ENCODE measurements at places on chromosomes 7 and 10.

DNA sequence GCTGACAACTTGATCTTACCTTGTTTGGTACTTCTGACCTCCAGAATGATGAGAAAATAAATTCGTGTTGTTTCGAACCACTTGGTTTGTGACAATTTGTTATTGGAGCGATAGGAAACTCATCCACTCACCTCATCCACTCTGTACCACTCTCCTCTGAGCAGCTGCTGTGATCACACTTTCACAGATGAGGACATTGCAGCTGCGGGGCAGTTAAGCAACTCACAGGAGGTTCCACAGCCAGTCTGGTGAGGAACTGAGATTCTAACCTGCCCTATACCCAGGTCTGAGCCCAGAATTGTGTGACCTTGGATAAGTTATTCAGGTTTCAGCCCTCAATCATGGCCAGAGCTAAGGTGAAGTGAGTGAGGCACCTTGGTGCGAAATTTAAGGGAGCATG is 35.2 kb downstream of the BTBD16 start:
- no peak for DNase-seq

- DNase-seq = no peak
These were observed 182.6 kb upstream of the CXCL12 start for GRCh38 chr10:44567471-44567870.

GRCh38 chr10:1189166-1190051 is 133.2 kb downstream of the WDR37 start:
- no peak for DNase-seq

GRCh38 chr7:14487701-14488395 is 414.7 kb downstream of the DGKB start:
- no peak for DNase-seq

DNA sequence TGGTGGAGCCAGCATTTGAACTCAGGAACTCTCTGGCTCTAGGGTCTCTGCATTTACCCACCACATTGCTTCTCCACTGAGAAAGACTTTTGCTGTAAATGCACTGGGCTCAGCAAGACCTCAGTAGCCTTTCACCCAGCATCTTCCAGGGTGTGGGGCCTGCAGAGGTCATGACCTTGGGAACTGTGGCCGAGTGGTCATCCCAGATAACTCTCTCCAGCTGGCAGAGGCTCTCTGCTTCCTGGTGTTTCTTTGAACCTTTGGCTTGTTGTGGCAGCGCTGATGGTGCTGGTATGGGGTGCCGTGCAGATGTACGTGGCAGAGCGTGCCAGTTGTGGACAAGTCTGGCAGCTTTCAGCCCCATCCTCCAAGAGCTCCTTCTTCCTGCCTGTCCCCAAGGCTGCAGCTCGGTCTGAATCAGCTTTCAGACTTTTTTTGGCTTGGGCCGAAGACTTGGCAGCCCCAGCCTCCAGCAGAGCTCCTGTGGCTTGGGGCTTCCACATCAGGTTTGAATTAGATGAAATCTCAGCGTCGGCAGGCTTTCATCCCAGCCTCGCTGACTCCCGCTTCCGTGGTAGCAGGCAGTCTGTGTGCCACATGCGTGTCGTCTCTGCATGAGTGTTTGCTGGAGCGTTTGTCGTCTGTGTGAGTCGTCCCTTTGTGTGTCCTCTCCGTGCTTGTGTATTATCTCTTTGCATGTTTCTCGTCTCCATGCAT is 21.5 kb downstream of the ADAMTS14 start:
- DNase-seq = no peak

- DNase-seq = no peak
These were observed at the start of gene PRSS2 for GRCh38 chr7:142770661-142771352. Gene PRSS2, plus strand, starts transcription at chr7:142770970. Its CDS starts 13 bp downstream, at chr7:142770983.

DNA sequence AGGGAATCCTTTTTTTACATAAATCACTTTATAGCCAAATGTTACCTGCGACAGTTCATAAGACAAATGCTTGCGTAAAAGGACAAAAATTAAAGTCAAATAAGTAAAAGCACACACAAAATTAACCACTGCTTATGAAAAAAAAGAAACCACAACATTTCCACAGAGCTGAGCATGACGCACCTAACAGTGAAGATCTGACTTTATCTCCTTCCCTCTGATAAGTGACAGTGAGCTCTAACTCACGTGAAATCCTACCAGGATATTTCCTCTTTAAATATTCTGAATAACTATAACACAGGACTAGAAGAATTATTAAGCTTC is 225.5 kb downstream of the SFMBT2 start:
- DNase-seq = peak; percentile 19

GRCh38 chr10:77163670-77164348 is 473.8 kb downstream of the KCNMA1 start:
- DNase-seq = no peak

GRCh38 chr7:110973196-110973990 is 117.5 kb upstream of the LRRN3 start:
- no peak for DNase-seq

GRCh38 chr10:95329296-95329695 is 38.5 kb upstream of the PDLIM1 start:
- no peak for DNase-seq

- no peak for DNase-seq
These were observed 35.3 kb upstream of the PCBD1 start for GRCh38 chr10:70923696-70924095.

DNA sequence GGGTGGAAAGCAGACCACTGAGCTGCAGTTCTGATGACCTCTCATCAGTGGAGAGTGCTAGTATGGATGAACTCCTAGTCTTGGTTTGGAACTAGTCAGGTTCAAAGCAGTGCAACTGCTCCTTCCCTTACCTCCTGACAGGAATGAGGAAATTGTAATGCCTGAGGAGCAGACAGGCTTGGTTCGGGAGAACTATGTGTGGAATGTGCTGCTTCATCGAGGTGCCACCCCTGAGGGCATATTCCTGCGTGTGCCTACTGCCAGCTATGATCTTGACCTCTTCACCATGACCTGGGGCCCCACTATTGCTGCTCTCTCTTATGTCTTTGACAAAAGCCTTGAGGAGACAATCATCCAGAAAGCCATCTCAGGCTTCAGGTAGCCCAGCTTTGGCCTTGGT is 27.4 kb upstream of the NFKB2 start:
- DNase-seq = no peak

GRCh38 chr10:49598986-49599385 is 11.1 kb upstream of the SLC18A3 start:
- no peak for DNase-seq

GRCh38 chr10:32347363-32348022 is 535 bp upstream of the EPC1 start:
- no peak for DNase-seq

GRCh38 chr10:58311026-58311425 is 23.8 kb upstream of the UBE2D1 start:
- DNase-seq = no peak
